ENCODE measurements at places on chromosomes 1 and 21. TPM values are rescaled to one million over a fixed set of nuclear protein-coding genes. Genes with fewer than 3 reads are reported as not detected.

DNA sequence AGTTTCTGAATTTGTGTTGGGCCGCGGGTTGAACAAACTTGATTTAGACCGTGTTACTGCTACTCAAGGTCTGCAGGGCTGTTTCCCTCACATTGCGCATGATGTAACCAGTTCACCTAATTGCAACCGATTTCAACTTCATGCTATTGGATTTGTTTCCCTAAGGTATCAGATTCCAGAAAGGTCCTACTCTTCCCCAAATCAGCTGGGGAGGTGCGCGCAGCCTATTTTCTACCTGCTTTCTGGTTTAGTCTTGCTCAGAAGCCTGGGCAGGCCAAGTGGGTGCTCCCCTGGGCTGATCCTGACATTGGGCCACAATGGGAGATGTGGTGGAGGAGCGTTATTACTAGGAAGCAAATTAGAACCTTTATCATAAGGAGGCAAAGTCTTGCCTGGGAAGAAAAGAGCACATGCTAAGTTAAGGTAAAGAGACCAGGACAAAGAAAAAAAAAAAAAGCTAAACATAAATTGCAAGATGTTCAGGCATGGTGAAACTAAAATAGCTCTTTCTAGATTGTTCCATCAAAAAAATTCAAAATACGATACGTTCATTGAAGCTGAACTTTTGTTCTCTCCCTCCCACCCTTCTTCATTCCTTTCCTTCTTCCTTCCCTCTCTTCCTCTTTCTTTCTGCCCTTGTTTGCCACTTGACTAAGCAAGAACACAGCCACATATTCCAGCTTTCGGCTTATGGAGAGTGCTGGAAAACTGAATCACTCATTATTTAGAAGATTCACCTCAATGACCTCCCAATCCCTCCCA lies 28.8 kb upstream of the TARBP1 start:
- H3K4me3 ChIP-seq, result no peak overlapping the region
- peaks cover 23% of the 10 kb centered on the region for H3K4me1 ChIP-seq
- DNase-seq, result no peak
- H3K27ac ChIP-seq, result peak overlapping the region; percentile 17

GRCh38 chr1:72064196-72065075 lies 217.9 kb downstream of the NEGR1 start:
- no peak for DNase-seq
- H3K27ac ChIP-seq, result no peak overlapping the region
- H3K27me3 ChIP-seq, result no peaks in the 10 kb centered on the region
- H3K4me3 ChIP-seq, result no peak overlapping the region
- no peaks in the 10 kb centered on the region for H3K4me1 ChIP-seq

- H3K4me1 ChIP-seq, result peaks cover 6% of the 10 kb centered on the region
- no peak overlapping the region for H3K27ac ChIP-seq
- H3K4me3 ChIP-seq, result no peak overlapping the region
These were observed 12.8 kb upstream of the MIXL1 start for GRCh38 chr1:226210571-226211176.

GRCh38 chr1:179169616-179170467 lies 59.6 kb downstream of the ABL2 start:
- no peaks in the 10 kb centered on the region for H3K27me3 ChIP-seq
- no peak for DNase-seq
- no peak overlapping the region for H3K4me3 ChIP-seq
- no peak overlapping the region for H3K27ac ChIP-seq

- H3K4me3 ChIP-seq, result peak overlapping the region; percentile 44
- peaks cover 49% of the 10 kb centered on the region for H3K27me3 ChIP-seq
- H3K4me1 ChIP-seq, result peaks cover 22% of the 10 kb centered on the region
- no peak for DNase-seq
- no peak overlapping the region for H3K27ac ChIP-seq
These were observed 3.0 kb downstream of the PCP4L1 start for GRCh38 chr1:161261261-161262235.

DNA sequence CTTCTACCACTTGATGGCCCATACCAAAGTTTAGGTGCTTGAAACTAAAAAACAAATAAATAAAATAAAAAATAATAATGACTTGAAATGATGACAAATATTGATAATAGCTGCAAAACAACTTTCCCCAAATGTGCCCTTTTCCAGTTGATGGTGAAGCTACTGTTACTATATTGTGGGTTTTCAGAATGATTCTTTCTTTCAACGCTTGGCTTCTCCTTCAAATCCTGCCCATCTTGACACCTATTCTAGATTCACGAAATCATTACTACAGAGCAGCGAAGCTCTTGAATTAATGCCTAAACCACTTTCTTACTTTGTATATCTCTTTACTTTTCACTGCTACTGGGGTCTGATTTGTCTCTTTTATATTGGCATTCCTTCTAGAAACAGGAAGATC lies 9.2 kb upstream of the C1orf141 start:
- no peaks in the 10 kb centered on the region for H3K36me3 ChIP-seq
- H3K27me3 ChIP-seq, result no peaks in the 10 kb centered on the region
- H3K27ac ChIP-seq, result no peak overlapping the region
- no peak for DNase-seq
- peaks cover 4% of the 10 kb centered on the region for H3K4me1 ChIP-seq

- no peak overlapping the region for H3K27ac ChIP-seq
- H3K4me3 ChIP-seq, result no peak overlapping the region
- H3K27me3 ChIP-seq, result peaks cover 3% of the 10 kb centered on the region
- H3K4me1 ChIP-seq, result peaks cover 13% of the 10 kb centered on the region
- H3K36me3 ChIP-seq, result no peaks in the 10 kb centered on the region
These were observed 362.7 kb downstream of the SIPA1L2 start for GRCh38 chr1:232267092-232267836.

- H3K27ac ChIP-seq, result no peak overlapping the region
- H3K27me3 ChIP-seq, result peaks cover 57% of the 10 kb centered on the region
- no peaks in the 10 kb centered on the region for H3K36me3 ChIP-seq
These were observed 8.1 kb upstream of the SSU72 start for GRCh38 chr1:1582585-1583346.

DNA sequence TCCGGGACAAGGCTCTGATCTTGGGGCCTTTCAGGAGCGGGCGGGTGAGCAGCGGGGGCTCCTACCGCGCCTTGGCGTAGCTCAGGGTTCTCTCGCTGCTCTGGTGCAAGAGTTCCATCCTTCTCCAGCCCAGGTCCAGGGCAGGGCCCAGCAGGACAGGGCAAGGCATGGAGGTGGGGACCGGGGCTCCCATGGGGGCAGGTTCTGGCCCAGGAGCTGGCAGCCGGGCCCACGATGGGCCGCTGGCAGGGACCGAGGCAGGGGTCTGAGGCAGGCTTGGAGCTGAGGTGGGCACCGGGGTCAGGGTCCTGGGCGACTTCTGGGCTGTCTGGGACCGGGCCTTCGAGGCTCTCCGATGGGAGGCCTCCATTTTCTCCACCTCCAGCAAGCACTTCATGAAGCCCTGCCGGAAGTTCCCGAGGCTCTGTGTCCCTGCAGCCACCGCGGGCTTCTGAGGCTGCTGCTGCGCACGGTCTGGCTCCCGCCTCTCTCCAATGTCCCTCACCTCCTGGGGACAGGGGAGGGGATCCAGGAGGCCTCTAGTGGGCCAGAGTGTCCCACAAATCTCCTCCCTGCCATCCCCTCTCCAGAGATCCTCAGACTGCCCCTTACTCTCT lies 27.6 kb downstream of the SPATA21 start:
- peaks cover 9% of the 10 kb centered on the region for H3K27me3 ChIP-seq
- no peak for DNase-seq
- H3K36me3 ChIP-seq, result no peaks in the 10 kb centered on the region
- no peak overlapping the region for H3K27ac ChIP-seq
- no peaks in the 10 kb centered on the region for H3K4me1 ChIP-seq

KLHDC7A gene
- 0.38 TPM for total RNA-seq

OR14K1 gene
- not detected for total RNA-seq

CD53 gene
- not detected for total RNA-seq

CD160 gene
- total RNA-seq, result not detected
